Stimulated activated CD8-positive, alpha-beta memory T cell treated with anti-CD3 and anti-CD28 coated beads, Interleukin-15, amount 100 ng/mL, for 48 hours (primary cell): ENCODE measurements at places on chromosomes 2 and 18.

- DNase-seq, result no peak
Observed at GRCh38 chr2:240419271-240419670, 16.2 kb upstream of the GPC1 start.

GRCh38 chr2:100059638-100060037 lies 82.8 kb downstream of the AFF3 start:
- no peak for DNase-seq

GRCh38 chr2:37654419-37654818 lies 17.0 kb downstream of the CDC42EP3 start:
- DNase-seq, result no peak

GRCh38 chr2:71496156-71496770 lies 42.9 kb downstream of the DYSF start:
- no peak for DNase-seq

DNA sequence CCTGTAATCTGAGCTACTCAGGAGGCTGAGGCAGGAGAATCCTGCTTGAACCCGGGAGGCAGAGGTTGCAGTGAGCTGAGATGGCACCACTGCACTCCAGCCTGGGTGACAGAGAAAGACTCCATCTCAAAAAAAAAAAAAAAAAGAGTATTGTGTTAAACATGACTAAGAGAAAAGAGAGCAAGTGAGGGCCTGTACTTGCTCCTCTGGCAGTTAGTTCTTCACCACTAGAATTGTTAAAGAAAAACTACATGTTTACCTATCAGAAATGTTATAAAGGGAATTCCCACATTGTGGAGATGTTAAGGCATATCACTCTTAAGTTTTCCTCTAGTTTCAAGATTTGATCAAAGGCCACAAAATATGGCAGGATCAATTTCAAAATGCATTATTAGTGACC lies 75.4 kb upstream of the LRATD1 start:
- no peak for DNase-seq

DNA sequence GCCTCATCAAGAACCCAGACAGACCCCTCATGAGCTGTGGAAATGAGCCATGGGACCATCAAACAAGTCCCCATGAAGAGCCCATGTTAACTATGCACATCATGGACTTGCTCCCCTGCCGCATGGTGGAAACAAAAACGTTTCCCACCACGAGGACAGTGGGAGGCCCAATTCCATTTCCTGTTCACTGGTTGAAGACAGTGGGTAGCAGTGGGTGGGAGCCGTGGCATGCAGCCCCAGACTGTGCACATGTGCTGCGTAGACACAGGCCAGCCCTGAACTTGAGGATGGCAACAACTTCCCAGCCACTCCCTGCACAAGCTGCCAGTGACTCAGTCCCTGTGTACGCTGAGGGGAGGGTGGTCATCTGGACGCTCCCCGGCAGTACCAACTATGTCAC lies 108.4 kb upstream of the LMAN1 start:
- DNase-seq, result no peak

- no peak for DNase-seq
Observed at GRCh38 chr18:48866028-48866733, 84.6 kb downstream of the SMAD7 start.

DNA sequence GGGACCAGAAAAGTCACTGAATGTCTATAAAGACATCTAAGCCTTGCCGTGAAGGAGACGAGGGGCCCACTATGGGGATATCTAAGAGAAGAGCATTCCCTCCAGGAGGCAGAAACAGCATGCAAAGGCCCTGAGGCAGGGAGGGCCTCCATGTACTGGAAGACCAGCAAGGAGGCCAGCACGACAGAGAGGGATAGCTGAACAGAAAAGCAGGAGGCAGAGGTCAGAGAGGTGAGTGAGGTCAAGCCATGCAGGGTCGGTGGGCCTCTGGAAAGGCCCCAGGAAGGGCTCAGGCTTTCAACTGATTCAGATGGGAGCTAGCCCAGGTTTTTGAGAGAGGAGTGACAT lies 5.7 kb downstream of the TRABD2A start:
- DNase-seq, result no peak

DNA sequence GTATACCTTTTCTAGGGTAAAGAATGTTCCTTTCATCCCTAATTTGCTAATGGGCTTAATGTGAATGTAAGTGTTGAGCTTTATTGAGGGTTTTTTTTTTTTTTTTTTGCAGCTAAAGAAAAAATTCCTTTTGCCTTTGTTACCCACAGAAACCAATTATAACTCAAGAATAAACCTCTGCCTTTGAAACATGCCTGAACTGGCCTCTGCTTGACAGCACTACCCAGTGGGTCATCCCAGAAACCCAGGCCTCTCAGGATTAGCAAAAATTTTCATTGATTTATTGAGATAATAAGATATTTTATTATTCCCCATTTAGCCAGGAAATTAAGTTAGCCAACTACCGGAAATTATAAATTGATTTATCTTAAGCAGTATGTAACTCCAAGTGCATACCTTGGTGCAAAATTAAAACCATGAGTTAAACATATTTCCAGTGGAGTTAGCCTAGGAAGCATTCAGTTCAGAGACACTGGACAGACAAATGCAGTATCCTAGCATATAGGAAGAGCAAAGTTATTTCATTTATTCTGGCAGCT lies 67.0 kb upstream of the RASGRP3 start:
- no peak for DNase-seq
